ENCODE measurements at places on chromosomes 6 and 20.

DNA sequence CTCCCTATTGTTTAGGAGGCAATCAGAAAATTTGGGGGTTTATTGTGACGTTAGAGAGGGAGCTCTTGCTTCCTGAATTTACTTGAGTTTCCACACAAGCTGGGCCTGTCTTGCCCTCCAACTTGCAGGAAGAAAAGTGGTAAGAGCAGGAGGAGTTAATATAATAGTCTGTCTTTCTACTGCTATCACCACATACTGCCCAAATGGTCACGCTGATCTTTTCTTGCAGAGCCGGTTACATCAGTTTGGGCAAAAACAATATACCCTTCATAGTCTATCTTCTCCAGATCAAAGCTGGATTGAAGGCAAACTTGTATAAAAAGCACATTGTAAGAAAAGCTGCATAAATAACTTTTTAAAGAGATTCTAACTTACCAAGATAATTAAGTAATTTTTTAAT, 46.3 kb upstream of the ECHDC1 start:
- DNase-seq, result no peak

- DNase-seq, result no peak
Observed at GRCh38 chr20:31801508-31801907, 17.6 kb upstream of the MYLK2 start.

- DNase-seq, result no peak
Observed at GRCh38 chr6:37253486-37254007, 4.0 kb upstream of the TBC1D22B start.

DNA sequence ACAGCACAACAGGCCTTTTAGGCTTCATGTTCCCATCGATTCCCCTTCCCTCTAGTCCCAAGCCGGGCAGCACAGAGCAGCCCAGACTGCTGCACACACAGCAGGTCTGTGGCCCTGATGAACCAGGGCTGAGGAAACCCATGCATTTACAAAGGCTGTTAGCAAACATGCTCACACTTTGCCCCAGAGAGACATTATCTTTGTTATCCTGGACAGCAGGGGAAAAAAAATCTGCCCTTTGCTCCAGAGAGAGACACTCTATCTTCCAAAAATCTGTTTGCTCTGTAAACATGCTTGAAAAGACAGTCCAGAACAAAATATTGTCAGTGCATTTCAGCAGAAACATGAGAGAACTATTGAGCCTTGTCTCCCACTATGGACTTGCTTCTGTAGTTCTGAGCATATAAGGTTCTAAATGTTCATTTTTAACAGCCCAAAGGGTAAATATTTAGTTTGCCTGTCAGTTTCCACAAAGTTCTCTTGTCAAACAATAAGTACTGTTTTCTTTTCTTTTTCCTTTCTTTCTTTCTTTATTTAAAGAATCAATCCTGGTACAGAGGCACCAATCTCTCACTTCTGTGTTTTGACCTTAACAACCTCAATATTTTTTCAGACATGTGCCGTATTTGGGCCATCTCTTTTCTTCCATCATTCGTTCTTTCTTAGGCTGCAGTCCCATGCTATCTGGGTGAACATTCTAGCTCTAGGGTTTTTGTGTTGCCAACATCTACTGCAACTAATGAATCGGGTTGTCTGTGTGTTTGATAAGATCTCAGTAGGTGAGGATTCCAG, 468.0 kb downstream of the EPM2A start:
- no peak for DNase-seq

DNA sequence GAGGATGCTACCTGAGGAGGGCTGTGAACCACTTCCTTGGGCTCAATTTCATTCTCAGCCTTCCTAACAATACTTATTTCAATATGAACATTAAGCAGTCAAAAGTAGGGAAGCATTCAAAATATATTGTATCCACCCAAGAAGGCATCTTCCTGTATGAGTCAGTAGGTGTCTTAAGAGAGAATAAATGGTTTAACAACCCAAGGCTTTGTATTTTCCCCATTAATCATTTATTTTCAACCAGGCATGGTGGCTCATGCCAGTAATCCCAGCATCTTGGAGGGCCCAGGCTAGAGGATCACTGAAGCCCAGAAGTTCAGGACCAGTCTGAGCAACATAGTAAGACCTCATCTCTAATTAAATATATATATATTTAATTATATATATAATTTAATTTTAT, 74.5 kb upstream of the MARCKS start:
- DNase-seq, result no peak

DNA sequence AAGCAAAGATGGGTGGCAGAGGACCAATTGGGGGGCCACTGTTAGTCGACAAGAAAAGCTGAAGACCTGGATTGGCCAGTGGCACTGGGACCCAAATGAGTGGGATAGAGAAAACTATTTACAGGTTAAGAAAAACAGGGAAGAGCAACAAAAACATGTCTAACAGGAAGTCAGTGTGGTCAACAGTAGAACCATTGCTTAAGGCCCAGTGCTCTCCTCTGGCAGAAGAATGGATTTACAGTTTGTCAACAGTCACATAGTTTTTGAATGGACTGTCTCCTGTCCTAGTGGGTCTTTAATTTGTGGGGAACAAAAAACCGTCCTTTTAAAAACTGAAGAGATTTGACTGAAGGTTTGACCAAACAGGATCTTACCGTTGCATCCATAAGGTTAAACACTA, 12.1 kb upstream of the WTAP start:
- no peak for DNase-seq

DNA sequence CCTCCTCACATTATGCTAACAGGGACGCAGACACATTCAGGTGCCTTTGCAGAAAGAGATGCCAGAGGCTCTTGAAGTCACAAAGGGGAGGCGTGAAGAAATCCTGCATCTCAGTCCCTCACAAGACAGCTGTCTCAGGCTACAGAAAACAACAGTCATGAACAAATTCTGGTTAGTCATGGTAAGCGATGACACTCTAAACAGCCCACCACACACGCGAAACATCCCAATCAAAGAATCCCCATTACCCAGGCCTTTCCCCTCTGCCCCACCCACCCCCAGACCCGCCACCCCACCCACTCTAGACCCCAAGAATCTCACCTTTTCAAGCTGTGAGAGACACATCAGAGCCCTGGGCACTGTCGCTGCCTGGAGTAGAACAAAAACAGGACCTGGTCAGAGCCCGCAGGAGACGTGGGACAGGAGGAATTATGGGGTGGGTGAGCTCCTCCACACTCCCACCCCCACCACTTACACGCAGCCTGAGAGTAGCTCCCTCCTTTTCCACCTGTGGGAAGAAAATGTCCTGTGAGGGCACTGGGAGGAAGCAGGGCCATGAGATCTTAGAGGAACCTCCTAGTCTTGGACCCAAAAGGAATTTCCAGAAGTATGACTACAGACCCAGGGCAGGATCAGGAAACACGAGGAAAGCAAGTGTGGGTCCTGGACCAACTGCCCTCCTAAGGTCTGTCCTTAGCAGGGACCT, 2.7 kb downstream of the HLA-B start:
- no peak for DNase-seq

GRCh38 chr6:25297039-25297441, 17.9 kb downstream of the CARMIL1 start:
- no peak for DNase-seq

DNA sequence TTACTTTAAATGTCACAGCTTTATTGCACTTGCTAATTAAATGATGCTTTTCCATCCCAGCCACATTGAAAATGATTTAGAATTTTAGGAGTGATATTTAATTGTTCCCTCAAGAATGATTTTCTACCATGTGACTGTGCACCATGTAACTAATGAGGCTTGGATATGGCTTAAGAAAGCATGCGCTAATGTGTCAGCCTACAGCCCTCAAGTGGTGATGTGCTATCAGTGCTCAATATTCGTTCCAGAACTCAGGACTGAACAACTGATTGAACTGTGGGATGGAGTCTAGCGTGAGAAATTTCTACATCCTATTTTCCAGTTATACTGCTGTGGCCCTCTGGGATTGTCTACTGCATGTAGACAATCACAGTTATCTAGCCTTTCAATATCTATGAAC, 71.5 kb downstream of the PKIB start:
- no peak for DNase-seq

GRCh38 chr20:14536738-14537137, 199.3 kb upstream of the FLRT3 start:
- no peak for DNase-seq

- no peak for DNase-seq
Observed at GRCh38 chr6:147223736-147224135, 19.5 kb downstream of the STXBP5 start.

- no peak for DNase-seq
Observed at GRCh38 chr6:99362678-99363268, 13.3 kb upstream of the FAXC start.

DNA sequence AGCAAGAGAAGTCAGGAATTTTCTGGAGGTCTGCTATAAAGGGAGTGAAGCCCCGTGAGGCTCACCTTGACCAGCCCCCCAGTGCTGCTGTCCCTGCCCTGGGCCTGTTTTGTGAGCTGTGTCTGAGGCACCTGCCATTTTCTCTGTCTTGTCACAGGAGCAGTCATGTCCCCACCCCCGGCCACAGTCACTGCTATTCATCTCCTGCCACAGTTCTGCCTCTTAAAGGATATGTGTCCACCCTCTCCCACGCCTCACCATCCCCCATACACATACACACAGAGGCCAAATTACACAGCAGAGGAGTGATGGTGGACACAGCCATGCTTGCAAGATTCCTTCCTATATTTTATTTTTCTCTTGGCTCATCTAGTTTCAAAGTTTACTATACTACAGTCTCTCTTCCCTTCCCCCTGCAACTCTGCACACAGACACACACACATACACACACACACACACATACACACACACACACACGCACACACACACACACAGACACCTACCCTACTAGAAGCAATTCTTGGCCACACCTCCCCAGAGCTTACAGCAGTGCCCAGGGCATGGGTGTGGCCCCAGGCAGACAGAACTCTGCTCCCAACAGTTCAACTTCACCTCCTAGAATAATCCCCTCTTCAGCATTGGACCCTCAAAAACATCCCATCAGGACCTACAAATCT, 68.7 kb upstream of the TAB2 start:
- DNase-seq, result no peak

- DNase-seq, result no peak
Observed at GRCh38 chr6:16274483-16274882, 36.1 kb downstream of the GMPR start.

DNA sequence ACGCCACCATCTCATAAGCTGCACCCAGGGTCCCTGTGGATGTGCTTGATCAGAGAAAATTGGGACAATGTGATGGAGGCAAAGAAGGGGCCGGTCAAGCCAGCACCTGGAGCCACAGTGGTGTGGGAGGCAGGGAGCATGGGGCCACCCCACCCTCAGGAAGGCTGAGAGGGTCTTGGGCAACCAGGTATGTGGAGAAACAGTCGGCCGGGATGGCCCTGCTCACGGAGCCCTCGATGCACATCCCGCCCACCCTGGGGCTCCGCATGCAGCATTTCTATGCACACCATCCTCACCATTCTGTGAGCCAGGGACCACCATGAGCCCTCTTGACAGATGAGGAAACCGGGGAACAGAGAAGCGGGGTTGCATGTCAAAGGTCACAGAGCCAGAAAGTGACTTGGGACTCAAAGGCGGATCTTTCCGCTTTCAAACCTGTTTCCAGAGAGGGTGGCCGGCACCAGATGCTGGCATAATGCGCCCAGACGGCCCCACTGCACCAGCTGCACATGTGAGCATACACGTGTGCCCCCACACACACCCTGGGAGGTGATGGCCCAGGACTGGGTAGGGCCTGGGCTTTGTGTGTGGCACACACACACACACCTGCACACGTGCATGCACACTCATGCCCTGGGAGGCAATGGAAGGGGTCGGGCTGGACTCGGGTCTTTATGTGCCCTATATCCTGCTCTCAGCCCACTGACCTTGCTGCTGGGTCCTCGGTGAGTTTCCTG, 398.5 kb downstream of the TAF4 start:
- DNase-seq, result no peak

DNA sequence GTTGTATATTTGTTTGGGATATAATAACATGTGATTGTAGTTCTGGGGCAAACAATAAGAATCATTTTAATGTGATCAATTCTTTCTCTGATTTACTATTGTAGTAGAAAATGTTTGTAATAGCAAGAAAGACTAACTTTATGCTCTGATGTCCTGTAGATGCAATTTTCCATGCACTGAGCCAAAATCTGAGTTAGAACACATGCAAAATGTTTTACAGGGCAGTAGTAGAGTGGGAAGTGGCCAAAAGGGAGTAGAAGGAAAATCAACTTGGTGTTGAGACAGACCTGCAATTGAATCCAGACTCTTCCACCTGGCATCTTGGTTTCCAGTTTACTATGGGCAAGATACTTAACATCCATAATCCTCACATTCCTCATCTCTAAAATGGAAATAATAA, 93.5 kb upstream of the BMP5 start:
- DNase-seq, result peak; percentile 61

GRCh38 chr6:163162874-163163213, 251.7 kb upstream of the QKI start:
- no peak for DNase-seq

GRCh38 chr6:31892821-31893220, 4.7 kb downstream of the EHMT2 start:
- DNase-seq, result no peak

DNA sequence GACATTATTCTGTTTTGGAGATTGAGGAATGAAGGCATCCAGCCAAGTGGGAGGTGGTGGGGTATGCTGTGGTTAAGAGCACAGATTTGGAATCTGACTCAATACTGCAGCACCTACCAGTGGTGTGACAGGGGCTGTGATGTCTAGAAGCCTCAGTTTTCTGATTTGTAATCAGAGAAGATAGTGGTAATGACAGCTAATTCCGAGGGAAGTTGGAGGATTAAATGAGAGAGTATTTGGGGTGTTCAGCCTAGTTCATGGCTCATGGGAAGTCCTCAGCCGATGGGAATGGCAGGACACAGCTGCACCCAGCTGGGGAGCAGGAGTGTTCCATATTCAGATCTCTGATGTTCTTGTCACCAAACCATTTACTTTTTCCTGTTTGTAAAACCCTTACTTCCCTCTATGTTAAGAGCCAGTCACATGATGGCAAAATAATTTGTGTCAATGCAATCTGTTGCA, 9.3 kb downstream of the SLC9A8 start:
- DNase-seq, result peak; percentile 39

DNA sequence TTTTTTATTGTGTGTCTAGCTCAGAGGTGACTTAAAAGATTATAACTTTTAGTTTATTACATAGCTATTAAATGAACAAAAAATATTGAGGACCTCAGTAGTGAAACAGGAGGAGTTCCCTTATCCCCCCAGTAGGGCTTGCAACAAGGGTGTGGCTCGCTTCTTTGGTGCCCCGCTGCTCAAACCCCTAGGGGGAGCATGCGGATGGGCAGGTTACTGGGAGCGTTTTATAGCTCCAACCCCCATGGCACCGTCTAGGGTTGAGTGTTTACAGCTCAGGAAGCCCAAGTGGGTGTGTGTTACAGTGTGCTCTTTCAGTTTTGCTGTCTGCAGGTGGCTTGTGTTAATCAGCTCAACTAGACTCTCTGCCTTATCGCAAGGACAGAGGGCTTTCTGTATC, 1513.7 kb downstream of the GRIK2 start:
- DNase-seq, result no peak

DNA sequence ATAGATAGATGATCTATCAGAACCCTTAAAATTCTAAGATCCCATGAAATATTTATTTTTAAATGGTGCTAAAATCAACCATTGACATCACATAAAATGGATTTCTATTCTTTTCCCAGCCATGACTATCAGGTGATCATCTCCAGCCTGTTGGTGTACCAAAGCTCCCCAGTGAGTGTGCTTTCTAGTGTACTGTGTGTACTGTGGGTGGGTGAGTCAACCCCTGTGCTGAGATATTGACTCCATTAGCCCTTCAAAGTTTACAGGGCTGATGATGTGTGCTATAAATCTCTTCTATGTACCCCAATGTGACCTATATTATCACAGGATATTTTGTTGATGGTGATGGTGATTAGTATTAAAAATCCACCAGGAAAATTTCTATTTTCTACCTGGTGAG, 344.6 kb downstream of the MMUT start:
- DNase-seq, result no peak

Measured in muscle of back (tissue), 13 donors.